ENCODE measurements at places on chromosomes 6 and 20.

GRCh38 chr6:111087106-111087835 is at the start of gene SLC16A10:
Gene SLC16A10 (plus strand): TSS chr6:111087503. CDS start chr6:111087753, 250 bp downstream.
- peak; percentile 74 for DNase-seq

DNA sequence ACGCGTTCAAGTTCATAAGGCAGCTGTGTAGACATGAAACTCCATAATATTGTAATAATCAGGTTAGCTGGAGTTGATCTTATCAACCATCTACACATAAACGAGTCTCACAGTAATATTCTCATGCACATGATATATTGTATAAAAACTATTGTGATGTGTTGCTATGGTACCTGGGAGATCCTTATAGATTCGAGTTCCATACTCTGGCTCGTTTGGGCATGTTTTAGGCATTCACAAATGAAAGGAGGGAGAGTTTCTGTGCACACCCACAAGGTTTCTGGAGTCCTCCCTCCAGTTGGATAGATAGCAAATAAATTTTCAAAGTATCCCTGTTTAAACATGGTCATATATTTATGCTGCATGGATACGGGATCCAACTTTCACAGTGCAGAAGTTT is 567.5 kb upstream of the SLC35B3 start:
- no peak for DNase-seq

- no peak for DNase-seq
These were observed 70.8 kb upstream of the IYD start for GRCh38 chr6:150298030-150298380.

- DNase-seq, result no peak
These were observed 187.1 kb upstream of the PHACTR1 start for GRCh38 chr6:12529364-12530019.

DNA sequence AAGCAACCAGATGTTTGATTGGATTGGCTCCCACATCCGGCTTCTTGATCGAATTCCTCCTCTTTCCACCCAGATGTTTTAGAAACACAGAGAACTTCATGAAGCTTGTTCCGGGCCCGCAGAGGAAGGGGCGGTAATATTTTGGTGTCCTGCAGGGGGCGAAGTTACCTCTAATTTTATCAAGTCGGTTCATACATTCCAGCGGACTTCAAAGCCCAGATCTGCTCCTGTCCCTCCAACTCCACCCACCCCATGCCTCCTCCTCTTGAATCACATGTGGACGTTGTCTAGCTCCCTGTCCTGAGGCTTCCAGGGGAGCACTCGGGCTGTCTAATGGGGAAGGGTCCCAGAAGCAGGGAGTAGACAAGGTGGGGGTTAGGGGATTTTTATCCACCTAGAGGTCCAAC is 2.9 kb upstream of the BMP6 start:
- peak; percentile 78 for DNase-seq

GRCh38 chr6:56223995-56224394 is 23.4 kb downstream of the COL21A1 start:
- DNase-seq, result no peak

Data from dorsolateral prefrontal cortex (tissue), 122 donors.